ENCODE measurements at places on chromosomes 16 and 17.
A peak's percentile ranks its signal among the peaks of the same experiment; 100 is the strongest.

DNA sequence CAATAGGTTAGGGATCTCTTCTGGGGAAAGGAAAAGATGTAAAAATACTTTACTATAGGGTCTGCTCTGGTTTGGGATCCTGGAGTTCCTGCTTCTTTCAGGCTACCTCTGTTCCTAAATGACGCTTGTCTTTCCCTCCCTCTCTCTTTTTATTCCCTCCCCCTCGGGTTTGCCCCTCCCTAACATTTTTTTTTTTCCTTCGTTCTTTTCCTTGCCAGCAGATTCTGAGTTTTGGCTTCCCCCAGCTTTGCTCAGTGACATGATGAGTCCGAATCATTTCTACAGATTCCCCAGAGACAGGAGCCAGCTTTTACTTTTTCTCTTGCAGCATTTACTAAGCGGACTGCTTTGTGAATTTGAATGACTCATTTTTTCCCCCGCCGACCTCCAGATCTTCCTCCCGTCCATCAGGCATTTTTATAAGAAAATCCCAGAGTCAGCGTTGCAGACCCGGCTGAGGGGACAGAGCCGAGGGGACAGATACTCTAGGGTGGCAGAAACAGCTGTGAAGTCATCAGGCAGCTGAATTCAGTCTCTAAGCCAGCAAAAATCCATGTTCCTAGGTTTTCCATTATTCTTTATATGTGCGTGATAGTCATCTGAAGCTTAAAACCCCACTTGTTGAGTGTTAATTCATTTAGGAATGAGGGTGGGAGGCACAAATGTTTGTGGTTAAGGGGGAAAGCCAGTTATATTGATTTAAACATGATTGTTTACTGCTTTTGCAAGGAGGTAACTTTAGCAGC is at the start of gene TMEM100:
TMEM100 (minus strand) TSS at position 123 of the 746 bp plus-strand sequence. CDS start 1,794 bp downstream, outside the sequence.
- no peak for DNase-seq

GRCh38 chr16:89921702-89922476 is 1.3 kb upstream of the TUBB3 start:
- DNase-seq, result peak; percentile 87

DNA sequence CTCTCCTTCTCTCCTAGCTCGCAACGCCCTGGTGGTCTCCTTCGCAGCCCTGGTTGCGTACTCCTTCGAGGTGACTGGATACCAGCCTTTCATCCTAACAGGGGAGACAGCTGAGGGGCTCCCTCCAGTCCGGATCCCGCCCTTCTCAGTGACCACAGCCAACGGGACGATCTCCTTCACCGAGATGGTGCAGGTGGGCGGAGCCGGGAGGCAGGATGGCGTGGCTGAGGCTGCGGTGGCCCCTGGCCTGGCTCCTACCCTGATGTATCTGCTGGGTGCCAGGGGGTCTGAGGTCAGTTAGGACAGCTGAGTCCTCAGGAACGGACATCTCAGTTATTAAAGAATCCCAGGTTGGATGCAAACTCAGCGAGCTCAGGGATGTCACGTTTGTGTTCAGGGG is 16.7 kb downstream of the SLC26A11 start:
- no peak for DNase-seq

- DNase-seq, result no peak
Observed at GRCh38 chr16:89360760-89361435, 129.5 kb downstream of the ANKRD11 start.

GRCh38 chr16:88356727-88357199 is 26.0 kb upstream of the ZNF469 start:
- no peak for DNase-seq

DNA sequence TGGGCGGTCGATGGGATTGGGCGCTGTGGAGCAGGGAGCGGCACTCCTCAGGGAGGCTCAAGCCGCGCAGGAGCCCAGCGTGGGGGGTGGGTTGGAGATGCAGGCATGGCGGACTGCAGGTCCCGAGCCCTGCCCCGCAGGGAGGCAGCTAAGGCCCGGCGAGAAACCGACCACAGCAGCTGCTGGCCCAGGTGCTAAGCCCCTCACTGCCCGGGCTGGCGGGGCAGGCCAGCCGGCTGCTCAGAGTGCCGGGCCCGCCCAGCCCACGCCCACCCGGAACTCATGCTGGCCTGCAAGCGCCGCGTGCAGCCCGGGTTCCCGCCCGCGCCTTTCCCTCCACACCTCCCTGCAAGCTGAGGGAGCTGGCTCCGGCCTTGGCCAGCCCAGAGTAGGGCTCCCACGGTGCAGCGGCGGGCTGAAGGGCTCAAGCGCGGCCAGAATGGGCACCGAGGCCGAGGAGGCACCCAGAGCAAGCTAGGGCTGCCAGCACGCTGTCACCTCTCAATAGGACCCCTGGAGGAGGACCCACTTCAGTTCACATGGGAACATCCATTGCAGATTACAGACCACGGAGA is 20.5 kb upstream of the METTL16 start:
- no peak for DNase-seq

DNA sequence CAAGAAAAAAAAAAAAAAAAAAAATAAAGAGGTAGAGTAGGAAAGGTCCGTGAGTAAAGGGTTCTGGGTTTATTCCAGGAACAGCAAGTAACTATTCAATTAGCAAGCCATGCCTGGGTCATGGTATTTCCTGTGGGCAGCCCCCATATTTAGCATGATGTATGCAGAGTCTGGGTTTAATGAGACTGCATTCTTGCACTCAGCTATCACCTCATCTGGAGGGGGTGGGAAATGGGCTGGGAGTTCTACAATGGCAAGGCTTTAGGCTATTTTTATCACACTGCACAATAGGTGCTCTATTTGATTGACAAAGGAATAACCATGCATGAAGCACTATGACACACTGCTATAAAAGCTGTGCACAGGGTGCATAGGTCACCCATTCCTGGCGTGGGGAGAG is 104.0 kb upstream of the CCL2 start:
- DNase-seq, result no peak

- DNase-seq, result no peak
Observed at GRCh38 chr16:15690296-15690695, 40.3 kb downstream of the NDE1 start.

DNA sequence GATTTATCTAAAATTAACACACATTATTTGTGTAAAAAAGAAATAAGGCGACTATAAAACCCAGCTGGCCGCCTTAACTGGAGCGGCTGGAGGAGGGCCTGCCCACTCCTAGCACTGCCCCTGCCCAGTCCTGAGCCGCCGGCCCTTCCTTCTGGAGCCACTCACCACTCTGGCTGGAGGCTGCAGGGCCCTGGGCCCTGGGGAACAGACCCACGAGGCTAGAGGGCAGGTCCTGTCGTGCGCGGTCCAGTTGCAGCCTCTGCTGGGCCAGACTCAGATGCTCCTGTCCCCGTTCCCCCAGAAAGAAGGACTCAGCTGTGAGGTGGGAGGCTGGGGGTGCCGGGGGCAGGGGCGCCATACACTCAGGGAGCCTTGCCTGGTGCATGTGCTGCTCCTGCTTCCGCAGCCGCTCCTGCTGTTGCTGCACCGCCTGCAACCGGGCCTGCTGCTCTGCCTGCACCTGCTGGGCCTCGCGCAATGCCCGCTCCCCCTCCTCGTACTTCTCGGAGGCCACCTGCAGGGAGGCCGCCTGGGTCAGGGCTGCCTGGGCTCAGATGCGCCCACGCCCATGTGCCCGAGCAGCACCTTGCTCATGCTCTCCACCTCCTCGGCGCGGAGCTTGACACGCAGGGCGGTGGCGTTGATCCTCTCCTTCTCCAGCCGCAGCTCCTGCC is 9.0 kb upstream of the MRPL38 start:
- no peak for DNase-seq

DNA sequence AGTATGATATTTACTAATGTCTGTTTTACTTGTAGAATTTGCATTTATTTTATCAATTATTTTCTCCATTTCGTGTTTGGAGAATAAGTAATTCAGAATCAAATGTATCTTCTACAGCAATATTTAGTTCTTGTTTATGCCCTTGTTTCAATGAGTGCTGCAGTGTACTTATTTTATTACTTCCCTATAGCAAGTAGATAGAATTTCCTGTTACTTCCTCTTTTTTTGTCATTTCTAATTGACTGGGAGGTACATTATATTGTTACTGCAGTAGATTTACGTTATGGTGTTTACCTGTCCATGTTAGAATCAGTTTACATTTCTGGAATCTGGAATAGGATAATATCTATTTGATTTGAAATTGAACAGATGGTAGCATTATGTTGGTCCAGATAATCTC is 71.2 kb downstream of the OMG start:
- DNase-seq, result no peak

GRCh38 chr17:8574687-8575086 is 55.8 kb downstream of the MYH10 start:
- no peak for DNase-seq

- no peak for DNase-seq
Observed at GRCh38 chr16:27740496-27741201, 190.7 kb downstream of the KATNIP start.

GRCh38 chr17:72538901-72539352 is 418.1 kb downstream of the SOX9 start:
- DNase-seq, result no peak

GRCh38 chr16:27754788-27755690 is 205.1 kb downstream of the KATNIP start:
- DNase-seq, result no peak

- peak; percentile 78 for DNase-seq
Observed at GRCh38 chr17:34980681-34981537, 597 bp downstream of the LIG3 start.

- no peak for DNase-seq
Observed at GRCh38 chr16:72149676-72150464, 22.1 kb downstream of the PMFBP1 start.

- no peak for DNase-seq
Observed at GRCh38 chr16:81627729-81628244, 151.3 kb upstream of the PLCG2 start.

DNA sequence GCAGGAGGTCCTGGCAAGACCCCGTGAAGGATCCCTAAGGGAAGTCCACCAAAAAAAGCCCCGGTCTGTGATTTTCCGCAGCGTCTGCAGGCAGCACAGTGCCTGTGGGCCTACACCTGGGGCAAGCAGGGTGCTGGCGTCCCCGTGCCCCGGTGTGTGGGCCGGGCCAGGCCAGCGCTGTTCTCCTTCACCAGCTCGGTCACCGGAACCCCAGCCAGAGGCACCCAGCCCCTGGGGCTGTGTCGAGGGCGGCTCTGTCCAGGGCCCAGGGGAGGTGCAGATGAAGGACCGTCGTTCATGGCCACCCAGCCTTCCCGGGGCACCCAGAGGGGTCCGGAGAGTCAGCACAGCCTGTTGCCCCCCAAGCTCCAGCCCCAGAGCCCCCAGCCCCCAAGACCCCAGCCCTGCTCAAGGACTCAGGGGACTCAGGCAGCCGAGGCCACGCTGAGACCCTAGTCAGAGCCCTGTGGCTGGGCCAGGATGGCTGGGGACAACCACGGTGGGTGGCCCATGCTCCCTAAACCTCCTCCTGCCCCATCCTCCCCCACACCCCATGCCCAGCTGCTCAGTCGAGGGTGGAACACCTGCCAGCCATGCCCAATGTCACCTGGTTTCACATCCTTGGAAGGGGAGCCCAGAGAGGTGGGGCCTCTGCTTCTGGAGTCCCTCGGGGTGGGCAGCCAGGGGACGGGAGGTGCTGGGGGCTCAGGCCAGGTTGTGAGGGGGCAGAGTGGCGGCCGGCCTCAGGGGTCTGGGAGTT is 5.7 kb upstream of the C1QTNF8 start:
- DNase-seq, result no peak

DNA sequence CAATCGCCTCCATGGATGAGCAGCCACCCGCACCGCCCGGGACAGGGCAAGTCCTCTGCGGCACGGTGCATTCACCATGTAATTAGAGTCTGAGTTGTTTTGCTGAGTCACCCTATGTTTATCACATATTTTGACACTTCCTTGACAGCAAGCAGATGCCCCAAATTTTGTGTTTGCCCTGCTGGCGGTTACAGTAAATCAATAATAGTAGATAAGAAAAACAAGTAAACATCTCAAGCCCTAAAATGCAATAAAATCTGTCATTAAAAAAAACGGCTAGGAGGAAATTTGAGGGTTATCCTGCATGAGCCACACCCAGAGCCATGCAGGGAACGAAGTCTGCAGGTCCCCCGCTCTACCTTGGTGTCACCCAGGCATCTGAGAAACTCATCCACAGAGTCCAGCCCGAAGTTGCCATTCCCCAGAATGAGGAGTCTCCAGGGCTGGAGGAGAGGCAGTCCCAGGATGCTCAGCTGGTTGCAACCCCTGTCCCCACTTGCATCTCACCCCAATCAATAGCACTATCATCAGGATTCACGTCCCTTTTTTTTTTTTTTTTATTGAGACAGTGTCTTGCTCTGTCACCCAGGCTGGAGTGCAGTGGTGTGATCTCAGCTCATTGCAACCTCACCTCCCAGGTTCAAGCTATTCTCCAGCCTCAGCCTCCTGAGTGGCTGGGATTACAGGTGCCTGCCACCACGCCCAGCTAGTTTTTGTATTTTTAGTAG is 16.5 kb upstream of the ST6GALNAC1 start:
- DNase-seq, result no peak

GRCh38 chr17:67992548-67993152 is 3.6 kb downstream of the C17orf58 start:
- DNase-seq, result peak; percentile 2

GRCh38 chr16:88789594-88789993 is 4.6 kb upstream of the PIEZO1 start:
- no peak for DNase-seq

DNA sequence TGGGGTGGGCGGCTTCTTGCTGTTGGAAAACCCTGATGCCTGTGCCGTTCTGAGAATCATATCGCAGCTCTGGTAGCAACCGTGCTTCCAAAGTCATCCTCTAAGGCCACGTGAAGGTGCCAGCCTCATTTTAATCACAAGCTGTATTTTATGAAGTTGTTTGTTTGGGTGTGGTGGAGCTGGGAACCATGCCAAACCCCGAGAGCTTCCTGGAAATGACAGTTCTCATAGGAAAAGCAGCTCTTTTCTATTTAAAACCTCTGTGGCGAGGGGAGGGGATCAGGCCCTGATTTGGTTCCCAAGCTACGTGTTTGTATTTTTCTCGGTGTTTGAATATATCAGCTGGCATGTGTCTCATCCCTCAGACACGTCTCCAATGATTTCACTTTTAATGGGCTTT is 21.7 kb downstream of the KNOP1 start:
- DNase-seq, result peak; percentile 38

- no peak for DNase-seq
Observed at GRCh38 chr17:5373112-5373511, 46.4 kb downstream of the NUP88 start.

- peak; percentile 25 for DNase-seq
Observed at GRCh38 chr17:79400989-79401703, 209.7 kb downstream of the RBFOX3 start.

- no peak for DNase-seq
Observed at GRCh38 chr16:1117176-1117900, 21.3 kb upstream of the C1QTNF8 start.

DNA sequence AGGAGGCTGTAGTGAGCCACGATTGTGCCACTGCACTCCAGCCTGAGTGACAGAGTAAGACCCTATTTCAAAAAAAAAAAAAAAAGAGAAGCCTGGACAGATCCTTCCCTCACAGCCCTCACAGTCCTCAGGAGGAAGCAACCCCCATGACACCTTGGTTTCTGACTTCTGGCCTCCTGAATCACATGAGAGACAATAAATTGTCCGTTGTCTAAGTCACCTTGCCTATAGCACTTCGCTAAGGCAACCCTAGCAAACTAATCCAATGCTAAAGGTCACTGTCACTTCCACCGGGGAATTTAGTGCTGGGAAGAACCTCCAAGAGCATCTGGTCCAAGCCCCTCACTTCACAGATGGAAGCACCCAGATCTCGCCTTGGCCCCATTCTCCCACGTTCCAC is 18.9 kb upstream of the SLC39A11 start:
- no peak for DNase-seq

GRCh38 chr17:19787733-19788357 is 39.7 kb upstream of the ALDH3A1 start:
- DNase-seq, result peak; percentile 6

GRCh38 chr17:43410557-43411368 is 12.0 kb downstream of the ARL4D start:
- DNase-seq, result no peak

Measured in mammary epithelial cell (primary cell).